LHCN-M2 (cell line): ENCODE measurements at places on chromosomes 7 and 10. TPM values are rescaled to one million over a fixed set of nuclear protein-coding genes. Genes with fewer than 3 reads are reported as not detected.
A peak's percentile ranks its signal among the peaks of the same experiment; 100 is the strongest.

GRCh38 chr7:37445790-37446189 lies 2.9 kb downstream of the ELMO1 start:
- DNase-seq = no peak

DNA sequence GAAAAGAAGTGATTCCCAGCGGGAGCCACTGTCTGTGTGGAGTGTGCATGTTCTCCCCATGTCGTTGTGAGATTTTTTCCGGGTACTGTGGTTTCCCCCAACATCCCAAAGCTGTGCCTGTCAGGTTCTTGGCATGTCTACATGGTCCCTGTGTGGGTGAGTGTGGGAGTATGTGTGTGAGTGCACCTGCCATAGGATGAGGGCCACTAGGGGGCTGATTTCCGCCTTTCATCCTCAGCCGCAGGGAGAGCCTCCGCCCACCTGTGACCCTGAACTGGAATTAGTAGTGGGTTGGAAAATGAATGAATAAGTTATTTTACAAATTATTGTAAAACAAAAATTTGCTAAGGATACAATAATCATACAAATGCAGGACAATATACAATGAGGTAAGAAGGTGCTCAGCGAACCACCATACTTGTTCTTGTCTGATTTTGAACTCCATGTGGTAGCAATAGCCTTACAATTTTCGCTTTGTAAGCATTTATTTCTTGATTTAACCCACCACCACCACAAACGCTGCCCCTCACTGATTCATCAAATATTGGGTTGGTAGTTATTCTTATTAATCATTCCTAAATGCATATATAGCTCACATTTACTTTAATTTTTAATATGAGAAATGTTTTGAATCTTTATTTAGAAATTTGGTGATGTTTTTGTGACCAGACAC lies 641.2 kb upstream of the VSTM2A start:
- DNase-seq = no peak

Gene ZPBP
- total RNA-seq = not detected in 2 replicates

GRCh38 chr7:101173752-101174244 lies 6.3 kb downstream of the NAT16 start:
- peak; percentile 64 for DNase-seq

DNA sequence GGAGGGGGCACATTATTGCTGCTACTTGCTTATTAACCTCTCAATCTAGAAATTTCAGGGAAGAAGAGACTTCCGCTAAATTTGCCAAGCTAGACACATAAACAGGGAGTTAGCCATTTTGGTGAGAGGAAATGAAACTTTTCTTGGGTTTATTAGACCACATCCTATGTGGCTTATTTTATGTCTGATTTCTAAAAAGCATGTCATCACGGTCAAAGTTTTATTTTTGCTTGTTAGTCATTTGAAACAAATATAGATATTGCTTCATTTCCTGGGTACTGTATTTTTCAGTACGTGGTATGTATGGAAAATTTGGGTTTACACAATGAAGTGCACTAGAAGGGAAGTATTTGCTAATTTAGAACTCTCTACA lies 144.1 kb downstream of the TCF7L2 start:
- peak; percentile 31 for DNase-seq

DNA sequence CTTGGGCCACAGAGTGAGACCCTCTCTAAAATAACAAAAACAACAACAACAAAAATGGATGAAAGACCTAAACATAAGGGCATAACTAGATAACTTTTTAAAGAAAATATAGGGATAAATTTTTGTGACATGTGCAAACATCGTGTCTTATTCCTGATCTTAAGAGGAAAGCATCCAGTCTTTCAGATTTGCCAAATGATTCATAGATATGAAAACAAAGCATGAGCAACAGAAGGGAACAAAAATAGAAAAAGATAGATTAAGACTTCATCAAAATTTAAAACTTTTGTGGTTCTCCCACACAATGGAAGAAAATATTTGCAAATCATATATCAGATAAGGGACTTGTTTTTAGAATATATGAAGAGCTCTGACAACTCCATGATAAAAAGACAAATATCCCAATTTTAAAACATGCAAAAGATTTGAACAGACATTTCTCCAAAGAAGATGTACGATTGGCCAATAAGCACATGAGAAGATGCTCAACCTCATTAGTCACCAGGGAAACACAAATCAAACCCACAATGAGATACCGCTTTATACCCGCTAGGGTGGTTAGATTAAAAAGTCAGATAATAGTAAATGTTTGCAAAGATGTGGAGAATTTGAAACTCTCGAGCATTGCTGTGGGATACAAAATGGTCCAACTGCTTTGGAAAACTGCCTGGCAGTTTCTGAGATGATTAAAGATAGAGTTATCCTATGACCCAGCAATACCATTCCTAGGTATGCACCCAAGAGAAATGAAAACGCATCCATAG lies 20.3 kb downstream of the PPIF start:
- DNase-seq = peak; percentile 54

Gene RAB19
- total RNA-seq = not detected in 2 replicates

Gene NRG3
- not detected in 2 replicates for total RNA-seq

Gene SPDYE1
- not detected in 2 replicates for total RNA-seq

GRCh38 chr7:85509476-85509875 lies 322.6 kb upstream of the SEMA3D start:
- DNase-seq = no peak

DNA sequence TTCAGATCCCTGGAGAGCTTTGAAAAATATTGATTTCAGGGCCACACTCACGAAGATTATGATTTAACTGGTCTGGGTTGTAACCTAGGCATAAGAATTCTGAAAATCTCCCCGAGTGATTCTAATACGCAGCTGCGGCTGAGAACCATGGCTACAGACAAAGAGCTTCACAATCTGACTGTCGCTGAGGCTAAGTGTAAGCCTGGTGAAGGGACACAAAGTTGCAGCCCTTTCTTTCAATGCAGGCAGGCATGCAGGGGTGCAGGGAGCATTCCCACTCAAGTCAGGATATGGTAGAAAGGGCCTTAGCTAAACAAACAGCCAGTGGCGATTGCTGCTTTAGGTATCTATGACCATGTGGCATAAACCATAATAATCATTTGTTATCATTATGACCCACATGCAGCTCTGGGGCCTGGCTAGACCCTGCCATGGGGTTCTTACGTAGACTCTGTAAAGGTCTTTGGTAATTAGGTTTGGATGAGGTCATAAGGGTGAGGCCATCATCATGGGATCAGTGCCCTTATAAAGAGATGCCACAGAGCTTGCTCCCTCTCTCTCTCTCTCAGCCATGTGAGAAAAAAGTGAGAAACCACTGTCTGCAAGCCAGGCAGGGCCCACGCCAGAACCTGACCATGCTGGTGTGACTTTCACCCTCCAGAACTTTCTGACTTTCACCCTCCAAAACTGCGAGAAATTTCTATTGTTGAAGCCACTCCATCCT lies 88.4 kb upstream of the LANCL2 start:
- no peak for DNase-seq

DNA sequence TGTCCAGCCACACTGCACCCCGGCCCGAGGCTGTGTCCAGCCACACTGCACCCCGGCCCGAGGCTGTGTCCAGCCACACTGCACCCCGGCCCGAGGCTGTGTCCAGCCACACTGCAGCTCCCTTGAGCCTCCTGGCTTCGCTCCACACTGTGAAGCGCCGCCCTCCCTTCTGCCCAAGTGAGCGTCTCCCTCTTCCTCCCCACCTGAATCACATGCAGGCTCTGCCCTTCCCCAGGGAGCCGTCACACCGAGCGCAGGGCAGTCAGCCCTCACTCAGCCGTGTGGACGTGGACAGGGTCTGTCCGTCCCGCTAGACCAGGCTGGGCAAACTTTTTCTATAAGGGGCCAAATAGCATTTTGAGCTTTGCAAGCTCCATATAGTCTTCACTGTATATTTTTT lies 27.6 kb downstream of the CFAP46 start:
- no peak for DNase-seq

DNA sequence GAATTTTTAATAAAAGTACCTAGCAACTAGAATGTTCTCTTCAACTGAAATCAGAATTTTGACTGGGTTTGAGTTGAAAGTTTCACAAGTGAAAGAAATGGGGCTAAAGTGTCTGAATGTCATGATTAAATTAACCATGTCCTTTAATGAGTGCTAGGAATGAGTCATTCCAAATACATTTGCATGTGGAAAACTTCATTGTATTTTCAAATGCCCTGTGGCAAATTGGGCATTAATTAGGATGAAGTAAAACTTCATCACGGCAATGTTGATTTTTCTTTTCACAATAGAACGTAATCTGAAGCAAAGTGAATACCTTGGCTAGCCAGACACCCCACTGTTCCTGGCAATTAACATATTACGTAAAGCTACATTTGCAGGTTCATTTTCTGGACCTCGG lies 166.6 kb downstream of the KIAA1217 start:
- DNase-seq = no peak

GRCh38 chr10:98621630-98622029 lies 174.9 kb upstream of the HPS1 start:
- no peak for DNase-seq

Gene CCDC3
- total RNA-seq = 3.2 and 4.0 TPM in 2 replicates

GRCh38 chr7:107180378-107180777 lies 11.6 kb downstream of the HBP1 start:
- peak; percentile 83 for DNase-seq

DNA sequence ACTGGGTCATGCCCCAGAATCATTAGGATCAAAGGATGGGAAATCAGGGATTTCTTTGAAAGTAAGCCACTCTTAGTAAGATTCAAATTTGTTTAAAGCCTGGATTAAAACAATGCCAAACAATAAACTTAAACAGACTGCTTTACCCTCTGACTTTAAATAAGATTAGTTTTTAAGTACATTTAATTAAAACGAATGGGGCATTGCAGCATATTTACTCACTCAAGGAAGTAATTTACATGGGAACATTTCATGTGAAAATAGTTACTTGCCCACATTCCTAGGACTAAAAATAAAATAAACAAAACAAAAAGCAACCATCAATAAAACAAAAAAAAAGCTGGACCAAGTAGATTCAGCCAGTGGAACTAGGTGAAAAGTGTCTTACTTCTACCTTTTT lies 7.8 kb downstream of the ABLIM1 start:
- DNase-seq = no peak

DNA sequence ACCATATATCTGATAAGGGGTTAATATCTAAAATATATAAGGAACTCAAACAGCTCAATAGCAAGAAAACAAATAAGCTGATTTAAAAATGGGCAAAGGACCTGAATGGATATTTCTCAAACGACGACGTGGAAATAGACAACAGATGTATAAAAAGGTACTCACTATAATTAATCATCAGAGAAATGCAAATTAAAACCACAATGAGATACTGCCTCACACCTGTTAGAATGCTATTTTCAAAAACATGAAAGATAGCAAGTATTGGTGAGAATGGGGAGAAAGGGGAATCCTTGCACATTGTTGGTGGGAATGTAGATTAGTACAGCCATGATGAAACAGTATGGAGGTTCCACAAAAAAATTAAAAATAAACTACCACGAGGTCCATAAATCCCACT lies 163.2 kb downstream of the DKK1 start:
- DNase-seq = no peak

Gene PNLIP
- 0.13 and 0.34 TPM in 2 replicates for total RNA-seq

Gene HKDC1
- 0.17 and 1.1 TPM in 2 replicates for total RNA-seq

DNA sequence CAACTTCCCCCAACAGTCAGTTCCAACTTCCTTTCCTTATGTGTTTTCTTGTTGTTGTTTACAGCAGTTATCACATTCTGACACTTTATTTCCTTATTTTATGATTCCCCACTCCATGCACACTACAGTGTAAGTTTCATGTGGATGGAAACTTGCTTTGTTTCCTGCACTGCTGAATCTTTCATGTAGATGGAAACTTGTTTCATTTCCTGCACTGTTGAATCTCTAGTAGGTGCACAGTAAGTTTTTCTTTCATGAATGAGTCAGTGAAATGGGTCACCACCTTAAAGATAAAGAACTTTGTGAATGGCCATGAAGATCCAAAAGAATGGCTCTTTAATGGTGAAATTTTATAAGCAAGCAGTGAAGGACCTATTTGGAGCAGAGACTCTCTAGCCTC lies 61.4 kb downstream of the SHOC2 start:
- no peak for DNase-seq

Gene ITPRID1
- not detected in 2 replicates for total RNA-seq

DNA sequence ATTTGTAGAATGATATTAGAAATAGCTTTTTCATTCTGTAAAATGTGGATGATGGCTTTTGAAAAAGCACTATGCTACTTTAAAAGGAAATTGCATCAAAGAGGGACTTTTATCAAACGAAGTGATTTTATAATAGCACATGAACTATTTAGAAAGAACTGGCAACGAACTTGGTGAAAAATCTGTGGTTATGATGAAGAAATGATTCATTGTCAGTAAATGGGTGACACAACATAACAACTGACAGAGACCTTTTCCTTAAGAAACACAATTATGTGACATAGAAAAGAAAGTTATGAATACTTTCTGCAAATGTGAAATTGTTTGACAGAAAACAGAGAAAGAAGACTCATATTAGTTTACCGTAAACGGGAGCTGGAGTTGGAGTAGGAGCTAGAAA lies 60.7 kb upstream of the LAMB4 start:
- peak; percentile 53 for DNase-seq

- DNase-seq = no peak
Measured at GRCh38 chr10:7297094-7297493, 113.7 kb downstream of the SFMBT2 start.

Gene BAG3
- 26.5 and 27.3 TPM in 2 replicates for total RNA-seq

DNA sequence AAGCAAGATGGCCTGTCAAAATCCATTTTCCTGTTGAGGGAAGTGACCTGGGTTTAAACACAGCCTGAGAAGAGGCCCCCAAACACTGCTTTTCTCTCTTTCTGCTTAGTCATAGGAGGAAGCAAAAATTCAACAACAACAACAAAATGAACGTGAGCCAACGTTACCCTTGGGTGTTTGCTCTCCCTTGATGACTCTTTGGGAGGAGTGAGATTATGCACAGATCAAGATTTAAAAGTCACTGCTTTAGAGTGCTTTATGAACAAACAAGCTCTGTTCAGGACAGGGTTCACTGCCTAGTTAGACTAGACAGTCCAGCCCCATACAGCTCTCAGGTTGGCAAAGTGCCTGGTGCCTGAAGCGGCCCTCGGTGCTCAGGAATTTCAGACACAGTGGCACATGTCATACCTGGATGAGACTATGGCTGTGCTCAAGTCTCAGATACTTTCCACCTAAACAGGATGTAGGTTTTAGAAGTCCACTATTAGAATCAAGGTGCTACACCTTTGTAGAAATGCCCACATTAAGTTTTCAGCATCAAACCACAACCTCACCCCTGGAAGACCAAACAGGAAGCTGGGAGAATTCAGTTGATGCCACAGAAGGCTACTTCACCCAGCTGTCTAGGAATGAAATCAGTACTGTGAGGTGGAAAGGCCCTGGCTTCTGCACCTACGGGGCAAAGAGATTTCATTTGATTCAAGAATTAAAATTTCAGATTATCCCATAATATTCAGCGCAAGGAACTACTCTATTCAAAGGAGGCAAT lies 38.7 kb downstream of the DENND11 start:
- no peak for DNase-seq

Gene NKX2-3
- total RNA-seq = 0.19 TPM in 1 of 2 replicates, not detected in the other

DNA sequence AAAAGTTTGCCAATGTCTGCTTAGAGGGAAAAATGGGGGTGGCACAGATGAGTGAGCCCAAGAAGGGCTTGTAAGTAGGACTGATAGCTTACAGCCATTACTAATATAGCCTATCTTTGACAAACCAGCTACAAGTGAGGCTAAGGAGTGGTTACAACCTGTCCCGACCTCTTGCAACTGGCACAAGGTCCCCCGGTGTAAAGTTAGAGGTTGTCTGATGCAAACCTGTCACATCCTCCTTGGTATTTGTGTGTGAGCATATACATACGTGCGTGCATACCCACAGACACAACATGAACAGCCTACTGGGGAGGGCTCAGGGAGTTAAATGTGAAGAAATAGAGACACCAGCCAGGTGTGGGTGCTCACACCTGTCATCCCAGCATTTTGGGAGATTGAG lies 14.6 kb downstream of the ADAP1 start:
- DNase-seq = no peak
